Osteocyte (in vitro differentiated cells): ENCODE measurements at places on chromosomes 6 and 20.

- no peaks in the 10 kb centered on the region for H3K27me3 ChIP-seq
- no peaks in the 10 kb centered on the region for H3K4me1 ChIP-seq
- no peak for DNase-seq
- no peaks in the 10 kb centered on the region for H3K36me3 ChIP-seq
- no peak overlapping the region for H3K4me3 ChIP-seq
- no peak overlapping the region for H3K27ac ChIP-seq
Observed at GRCh38 chr6:75727206-75727605, 21.8 kb upstream of the MYO6 start.

GRCh38 chr20:10089871-10090587, 55.2 kb downstream of the ANKEF1 start:
- no peak overlapping the region for H3K27ac ChIP-seq
- no peaks in the 10 kb centered on the region for H3K36me3 ChIP-seq
- DNase-seq, result no peak
- peaks cover 3% of the 10 kb centered on the region for H3K27me3 ChIP-seq

- no peak overlapping the region for H3K27ac ChIP-seq
- no peak overlapping the region for H3K4me3 ChIP-seq
- no peaks in the 10 kb centered on the region for H3K36me3 ChIP-seq
- no peaks in the 10 kb centered on the region for H3K4me1 ChIP-seq
- DNase-seq, result no peak
- H3K27me3 ChIP-seq, result peaks cover 60% of the 10 kb centered on the region
Observed at GRCh38 chr6:106700581-106700980, 71.2 kb downstream of the QRSL1 start.

DNA sequence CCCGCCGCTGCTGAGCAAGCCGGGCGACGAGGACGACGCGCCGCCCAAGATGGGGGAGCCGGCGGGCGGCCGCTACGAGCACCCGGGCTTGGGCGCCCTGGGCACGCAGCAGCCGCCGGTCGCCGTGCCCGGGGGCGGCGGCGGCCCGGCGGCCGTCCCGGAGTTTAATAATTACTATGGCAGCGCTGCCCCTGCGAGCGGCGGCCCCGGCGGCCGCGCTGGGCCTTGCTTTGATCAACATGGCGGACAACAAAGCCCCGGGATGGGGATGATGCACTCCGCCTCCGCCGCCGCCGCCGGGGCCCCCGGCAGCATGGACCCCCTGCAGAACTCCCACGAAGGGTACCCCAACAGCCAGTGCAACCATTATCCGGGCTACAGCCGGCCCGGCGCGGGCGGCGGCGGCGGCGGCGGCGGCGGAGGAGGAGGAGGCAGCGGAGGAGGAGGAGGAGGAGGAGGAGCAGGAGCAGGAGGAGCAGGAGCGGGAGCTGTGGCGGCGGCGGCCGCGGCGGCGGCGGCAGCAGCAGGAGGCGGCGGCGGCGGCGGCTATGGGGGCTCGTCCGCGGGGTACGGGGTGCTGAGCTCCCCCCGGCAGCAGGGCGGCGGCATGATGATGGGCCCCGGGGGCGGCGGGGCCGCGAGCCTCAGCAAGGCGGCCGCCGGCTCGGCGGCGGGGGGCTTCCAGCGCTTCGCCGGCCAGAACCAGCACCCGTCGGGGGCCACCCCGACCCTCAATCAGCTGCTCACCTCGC, 1.5 kb downstream of the ARID1B start:
- peak overlapping the region; percentile 91 for H3K27ac ChIP-seq
- H3K4me1 ChIP-seq, result peaks cover 63% of the 10 kb centered on the region
- H3K36me3 ChIP-seq, result no peaks in the 10 kb centered on the region
- H3K4me3 ChIP-seq, result peak overlapping the region; percentile 75
- H3K27me3 ChIP-seq, result no peaks in the 10 kb centered on the region
